ENCODE measurements at places on chromosomes 2 and 18. TPM values are rescaled to one million over a fixed set of nuclear protein-coding genes. Genes with fewer than 3 reads are reported as not detected.

The NCKAP5 gene
- total RNA-seq: 3.7 TPM

The GPR45 gene
- total RNA-seq: not detected

The ERMN gene
- total RNA-seq: not detected

DNA sequence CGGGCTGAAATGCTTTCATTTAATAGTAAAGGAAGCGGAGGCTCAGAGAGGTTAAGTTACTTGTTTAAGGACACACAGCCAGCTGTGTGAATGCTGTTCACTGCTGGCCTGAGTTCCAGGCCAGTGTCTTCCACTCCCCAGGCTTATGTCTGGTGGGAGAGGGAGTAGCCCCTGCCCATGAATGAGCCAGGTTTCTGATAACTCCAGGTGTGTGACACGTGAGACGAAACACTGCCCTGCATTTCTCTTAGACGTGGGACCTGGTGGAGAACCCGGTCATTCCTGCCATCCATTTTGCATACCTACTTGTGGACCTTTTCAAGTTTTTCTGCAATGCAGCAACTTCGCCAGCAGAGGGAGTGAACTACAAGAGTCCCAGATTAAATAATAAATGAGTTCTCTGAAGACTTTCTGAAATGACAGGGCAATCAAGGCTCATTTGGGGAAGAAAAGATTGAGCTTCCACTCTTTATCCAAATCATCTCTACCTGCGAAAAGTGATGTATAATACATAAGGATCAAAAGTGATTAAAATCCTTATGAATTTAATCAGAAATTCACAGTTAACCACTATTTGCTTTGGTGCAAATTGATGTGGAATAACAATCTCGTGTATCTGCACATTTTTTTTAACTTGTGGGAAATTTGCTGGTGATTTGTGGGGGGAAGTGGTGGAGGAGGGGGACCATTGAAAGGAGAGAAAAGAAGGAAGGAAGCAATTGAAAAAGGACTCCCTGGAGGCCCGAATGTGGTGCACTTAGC, 79.4 kb upstream of the ASB18 start:
- DNase-seq: peak; percentile 61

- DNase-seq: no peak
Measured at GRCh38 chr2:238024986-238025385, 35.8 kb upstream of the SCLY start.

GRCh38 chr2:217551252-217551899, 451.4 kb downstream of the TNS1 start:
- DNase-seq: peak; percentile 93

- no peak for DNase-seq
Measured at GRCh38 chr2:176111846-176112374, 4.7 kb upstream of the HOXD10 start.

DNA sequence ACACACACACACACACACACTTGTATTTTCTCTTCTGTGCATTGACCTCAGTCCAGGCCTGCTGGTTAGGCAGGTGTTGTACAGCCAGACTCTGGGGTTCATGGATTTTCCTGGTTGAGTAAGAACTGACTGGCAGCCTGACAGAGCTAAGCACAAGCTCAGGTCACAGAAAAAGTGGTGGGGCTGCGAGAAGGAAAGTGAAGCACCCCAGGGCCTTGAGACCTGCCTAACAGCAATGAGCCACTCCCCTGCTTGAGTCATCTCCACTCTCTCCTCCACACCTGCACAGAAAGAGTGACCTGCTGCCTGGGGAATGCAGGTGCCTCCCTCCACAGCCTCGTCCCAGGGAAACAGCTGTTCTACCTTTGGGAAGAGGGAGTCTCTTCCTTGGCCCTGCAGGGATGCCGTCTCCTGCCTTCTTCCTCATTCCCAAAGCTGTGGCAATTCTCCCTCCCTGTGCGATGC, 91.4 kb upstream of the LGALSL start:
- no peak for DNase-seq

DNA sequence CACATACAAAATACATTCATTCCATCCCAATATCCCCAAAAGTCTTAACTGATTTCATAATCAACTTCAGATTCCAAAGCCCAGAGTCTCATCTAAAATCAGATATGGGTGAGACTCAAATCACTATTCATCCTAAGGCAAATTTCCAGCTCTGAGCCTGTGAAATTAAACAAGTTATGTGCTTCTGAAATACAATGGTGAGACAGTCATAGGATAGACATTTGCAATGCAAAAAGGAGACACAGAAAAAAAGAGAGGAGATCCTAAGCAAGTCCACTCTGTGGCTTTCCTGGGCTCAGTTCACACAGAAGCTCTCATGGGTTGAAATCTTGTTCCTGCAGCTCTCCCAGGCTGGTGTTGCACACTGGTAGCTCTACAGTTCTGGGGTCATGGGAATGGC, 18.3 kb downstream of the ZNF892 start:
- DNase-seq: no peak

DNA sequence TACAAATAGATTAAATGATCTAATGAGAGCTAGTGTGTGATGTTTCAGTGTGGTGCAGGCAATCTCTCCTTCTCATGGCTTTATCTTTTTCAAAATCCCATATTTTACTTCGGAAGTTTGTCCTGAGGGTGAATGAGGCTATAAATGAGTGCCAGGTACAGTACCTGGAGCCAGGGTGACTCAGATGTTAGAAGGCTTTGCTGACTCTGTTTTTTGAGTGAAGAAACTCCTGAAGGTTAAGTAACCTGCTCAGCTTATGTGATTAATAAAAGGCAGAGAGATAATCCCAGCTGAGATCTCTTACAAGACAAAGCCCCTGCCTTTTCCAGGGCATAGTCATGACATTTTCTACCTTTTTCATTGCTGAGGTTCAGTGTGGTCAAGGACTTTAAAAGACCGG, 52.6 kb downstream of the MGAT5 start:
- DNase-seq: no peak

DNA sequence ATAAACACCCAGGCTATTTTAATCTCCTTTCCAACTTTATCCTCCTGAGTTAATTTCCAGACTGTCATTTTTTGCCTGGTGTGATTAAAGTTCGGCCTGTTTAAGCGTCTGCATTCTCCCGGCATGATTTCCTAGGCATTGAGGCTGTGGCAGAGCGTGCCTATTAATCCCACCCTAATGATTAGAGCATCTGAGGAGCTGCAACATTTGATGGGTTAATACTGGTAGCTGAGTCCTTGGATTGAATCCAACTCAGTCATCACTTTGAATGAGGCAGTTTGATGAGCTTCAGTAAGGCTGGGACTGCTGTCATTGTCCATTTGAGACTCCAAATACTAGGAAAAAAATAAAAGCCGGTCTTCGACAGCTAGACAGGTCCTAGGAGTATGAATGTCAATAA, 882.5 kb downstream of the SLC4A3 start:
- no peak for DNase-seq

GRCh38 chr2:58429014-58429875, 188.1 kb upstream of the FANCL start:
- no peak for DNase-seq

DNA sequence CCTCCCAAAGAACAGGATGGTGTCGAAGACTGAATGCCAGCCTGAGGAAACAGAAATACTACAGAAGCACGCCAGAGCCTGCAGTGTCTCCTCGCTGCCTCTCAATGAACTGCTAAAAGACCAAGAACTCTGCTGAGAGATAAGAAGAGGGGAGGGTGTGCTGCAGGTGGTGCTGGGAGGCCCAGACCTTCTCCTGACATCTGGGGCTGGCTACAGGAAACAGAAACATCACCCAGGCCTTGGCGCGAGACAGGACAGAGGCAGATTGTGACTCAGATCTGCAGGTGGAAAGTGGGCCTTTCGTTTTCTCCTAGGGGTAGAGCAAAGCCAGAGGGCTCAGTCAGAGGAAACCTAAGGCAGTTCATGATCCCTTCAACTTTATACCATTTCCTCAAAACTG, 250.3 kb upstream of the TCF4 start:
- no peak for DNase-seq

DNA sequence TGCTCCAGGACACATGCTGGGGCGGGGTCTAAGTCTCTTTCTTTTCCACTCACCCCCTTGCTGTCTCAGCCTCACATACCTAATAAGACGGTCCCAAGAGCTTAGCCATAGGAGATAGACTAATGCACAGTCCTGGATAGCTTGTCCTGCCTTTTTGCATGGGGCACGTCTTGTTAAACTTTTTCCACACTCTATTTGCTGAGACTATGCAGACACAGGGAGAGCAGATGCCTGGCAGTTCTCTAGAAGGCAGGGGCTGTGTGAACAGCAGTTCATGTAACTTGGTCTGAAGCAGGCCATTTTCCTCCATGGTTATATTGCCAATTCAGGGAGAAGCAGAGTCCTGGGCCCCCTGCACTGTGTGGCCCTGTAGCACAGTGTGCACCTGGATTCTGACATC, 142.1 kb downstream of the SEPTIN10 start:
- DNase-seq: no peak
